ENCODE measurements at places on chromosomes 7 and 10.

GRCh38 chr7:4144811-4145510, 537.1 kb upstream of the FOXK1 start:
- DNase-seq, result no peak

DNA sequence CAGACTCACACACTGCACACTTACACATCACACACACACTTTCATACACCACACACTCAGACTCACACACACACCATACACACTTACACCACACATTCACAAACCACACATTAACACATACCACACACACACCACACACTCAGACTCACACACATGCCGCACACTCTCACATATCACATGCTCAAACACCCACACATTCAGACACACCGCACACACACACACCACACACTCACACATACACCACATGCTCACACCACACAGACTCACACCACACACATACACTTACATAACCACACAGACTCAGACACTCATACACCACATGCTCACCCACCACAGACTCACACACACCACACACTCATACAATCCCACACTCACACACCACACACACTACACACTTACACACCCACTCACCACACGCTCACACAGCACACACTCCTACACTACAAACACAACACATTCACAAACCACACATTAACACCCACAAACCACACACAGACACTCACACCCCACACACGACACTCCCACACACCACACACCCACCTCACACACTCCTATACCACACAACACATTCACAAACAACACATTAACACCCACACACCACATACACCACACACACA, 125.4 kb downstream of the EVX1 start:
- no peak for DNase-seq

- no peak for DNase-seq
Observed at GRCh38 chr10:5615316-5615715, 51.1 kb downstream of the ASB13 start.

- DNase-seq, result no peak
Observed at GRCh38 chr10:69160809-69161241, 19.2 kb upstream of the SUPV3L1 start.

DNA sequence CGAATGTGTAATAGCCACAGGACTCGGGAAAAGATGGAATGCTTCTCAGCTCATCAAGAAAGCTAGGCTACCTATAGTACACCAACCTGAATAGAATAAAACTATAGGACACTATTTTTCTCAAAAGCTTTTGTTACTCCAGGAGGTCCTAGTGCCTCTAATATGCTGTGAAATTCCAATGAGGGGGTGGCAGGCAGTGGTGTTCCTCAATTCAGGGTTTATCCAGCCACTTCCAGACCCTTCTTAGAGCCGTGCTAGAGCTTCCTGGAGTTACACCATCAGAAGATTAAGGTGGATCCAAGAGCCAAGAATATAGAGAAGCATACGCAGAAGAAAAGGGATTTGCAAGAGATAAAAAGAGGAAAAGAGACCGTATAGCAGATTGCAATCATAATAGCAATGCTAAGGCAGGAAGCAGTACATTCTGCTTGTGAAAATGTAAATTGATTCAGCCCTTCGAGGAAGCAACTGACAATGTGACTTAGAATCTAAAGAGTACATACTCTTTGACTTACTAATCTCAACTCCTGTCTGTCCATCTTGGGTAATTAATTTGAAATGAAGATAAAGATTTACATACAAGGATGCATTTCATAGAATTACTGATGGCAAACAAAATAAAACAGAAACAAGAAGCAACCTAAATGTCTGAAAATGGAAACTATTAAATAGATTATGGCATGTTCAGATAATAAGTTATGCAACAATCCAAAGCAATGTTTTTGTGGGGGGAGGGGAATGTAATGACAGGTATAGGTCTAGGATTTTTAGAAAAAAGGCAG, 2.1 kb downstream of the ST8SIA6 start:
- DNase-seq, result no peak
